ENCODE measurements at places on chromosomes 12 and 14.

- no peak for DNase-seq
Observed at GRCh38 chr12:58293308-58293982, 352.1 kb downstream of the ATP23 start.

DNA sequence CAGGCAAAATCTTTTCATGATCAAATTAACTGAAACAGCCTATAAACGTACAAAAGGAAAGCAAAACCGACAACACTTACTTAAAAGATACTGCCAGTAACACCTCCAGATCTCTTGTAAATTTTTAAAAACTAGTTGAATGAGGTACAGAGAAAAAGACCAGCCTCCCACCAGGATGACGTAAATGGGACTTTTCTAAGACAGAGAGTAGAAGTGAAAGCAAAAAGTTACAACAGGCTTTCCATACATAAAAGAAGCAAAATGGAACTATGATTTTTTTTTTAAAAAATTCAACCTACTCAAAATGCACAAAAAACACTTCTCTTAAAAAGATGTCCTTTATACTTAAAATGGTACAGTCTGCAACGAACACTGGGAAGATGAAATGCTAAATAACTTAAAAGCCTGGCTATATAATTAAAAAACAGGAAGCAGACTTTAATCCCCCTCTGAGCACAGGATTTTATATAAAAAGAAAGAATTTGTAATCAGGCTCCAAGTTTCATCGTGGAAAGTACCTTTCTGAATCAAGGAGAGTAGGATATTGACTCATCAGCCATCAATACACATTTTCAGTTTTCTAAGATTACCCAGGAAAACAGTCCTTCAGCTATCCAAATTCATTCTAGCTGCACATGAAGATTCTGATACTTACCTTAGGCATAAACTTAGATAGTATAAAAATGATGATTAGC, 14.2 kb upstream of the MYO1A start:
- DNase-seq, result no peak

DNA sequence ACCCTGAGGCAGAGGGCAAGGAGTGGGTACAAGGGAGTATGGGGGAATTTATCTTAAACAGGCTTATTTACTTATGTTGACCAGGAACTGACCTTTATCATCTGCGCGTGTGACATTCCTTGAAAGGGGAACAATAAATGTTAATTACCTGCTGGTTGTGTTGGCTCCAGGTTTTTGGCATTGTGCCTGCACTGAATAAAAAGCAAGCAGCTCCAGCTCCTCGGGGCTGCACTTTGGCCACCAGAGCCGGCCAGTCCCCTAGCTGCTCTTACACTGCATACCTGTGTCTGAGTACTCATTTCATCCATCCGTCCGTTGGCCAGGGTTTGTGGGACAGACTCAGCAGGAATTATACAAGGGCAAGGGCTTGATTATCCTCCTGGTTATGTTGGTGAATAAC, 68.8 kb upstream of the GTF2A1 start:
- no peak for DNase-seq

- DNase-seq, result no peak
Observed at GRCh38 chr14:56159066-56159465, 40.9 kb downstream of the PELI2 start.

GRCh38 chr12:106976668-106977067, 10.3 kb downstream of the MTERF2 start:
- no peak for DNase-seq
